MCF 10A (cell line): ENCODE measurements at places on chromosomes 2 and 18. TPM values are rescaled to one million over a fixed set of nuclear protein-coding genes. Genes with fewer than 3 reads are reported as not detected.
A peak's percentile ranks its signal among the peaks of the same experiment; 100 is the strongest.

DNA sequence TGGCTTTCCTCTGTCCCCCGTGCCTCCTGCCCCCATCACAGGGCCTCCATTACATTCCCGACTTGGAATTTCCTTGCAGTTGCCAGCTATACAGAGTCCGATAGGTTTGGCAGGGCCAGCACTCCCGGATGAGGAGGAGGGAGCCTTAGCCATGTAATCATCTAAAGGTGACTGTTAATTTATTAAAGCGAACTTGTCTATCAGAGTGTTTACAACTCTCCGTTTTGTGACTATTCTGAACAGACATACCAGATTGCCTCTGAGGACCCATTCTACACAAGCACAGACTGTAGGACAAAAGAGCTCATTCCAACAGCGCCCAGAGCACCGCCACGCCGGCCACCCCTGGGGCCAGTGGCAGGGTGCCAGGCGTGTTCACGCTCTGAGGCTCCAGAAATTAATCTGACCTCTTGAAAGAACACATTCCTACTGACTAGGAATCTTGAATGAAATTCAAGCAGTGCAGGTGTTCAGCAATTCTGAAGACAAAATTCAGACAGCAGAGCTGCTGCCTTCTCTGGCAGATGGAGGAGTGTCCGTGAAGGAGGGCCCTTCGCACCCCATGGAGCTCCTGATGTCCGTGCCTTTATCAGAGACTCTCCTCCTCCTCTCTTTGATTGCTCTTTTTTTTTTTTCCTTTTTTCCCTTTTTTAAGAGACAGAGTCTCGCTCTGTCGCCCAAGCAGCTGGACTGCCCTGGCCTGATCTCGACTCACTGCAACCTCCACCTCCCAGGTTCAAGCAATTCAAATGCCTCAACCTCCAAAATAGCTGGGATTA is 58.1 kb upstream of the RALBP1 start:
- DNase-seq: peak; percentile 36

DNA sequence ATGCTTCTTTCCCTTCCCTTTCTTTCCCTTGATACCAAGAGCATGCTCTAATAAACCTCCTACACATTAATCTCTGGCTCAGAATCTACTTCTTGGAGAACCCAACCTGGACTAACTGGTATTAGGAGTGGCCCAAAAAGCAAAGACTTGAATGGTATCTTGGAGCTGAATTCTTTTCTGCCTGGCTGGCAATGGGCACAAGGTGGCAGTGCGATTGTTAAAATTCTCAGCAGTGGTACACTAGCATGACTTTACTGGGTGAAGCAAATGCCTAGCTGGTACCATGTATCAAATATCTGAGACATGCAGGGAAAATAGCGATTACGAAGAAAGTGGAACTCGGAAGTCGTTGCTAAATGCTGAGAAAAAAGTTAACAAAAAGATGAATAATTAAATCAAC is 376.1 kb downstream of the XIRP2 start:
- DNase-seq: peak; percentile 35

- DNase-seq: no peak
Measured at GRCh38 chr2:220075835-220076234, 448.4 kb downstream of the SLC4A3 start.

GRCh38 chr2:39252888-39253518 is 9.2 kb upstream of the CDKL4 start:
- DNase-seq: no peak

- DNase-seq: peak; percentile 11
Measured at GRCh38 chr2:86193901-86194567, 1.2 kb downstream of the IMMT start.

Gene CREB1
- total RNA-seq: 54.6 and 71.3 TPM in 2 replicates
